M059J (cell line): ENCODE measurements at places on chromosomes 3 and 15.
A peak's percentile ranks its signal among the peaks of the same experiment; 100 is the strongest.

GRCh38 chr15:39511000-39511915, 69.6 kb upstream of the THBS1 start:
- DNase-seq, result peak; percentile 88

DNA sequence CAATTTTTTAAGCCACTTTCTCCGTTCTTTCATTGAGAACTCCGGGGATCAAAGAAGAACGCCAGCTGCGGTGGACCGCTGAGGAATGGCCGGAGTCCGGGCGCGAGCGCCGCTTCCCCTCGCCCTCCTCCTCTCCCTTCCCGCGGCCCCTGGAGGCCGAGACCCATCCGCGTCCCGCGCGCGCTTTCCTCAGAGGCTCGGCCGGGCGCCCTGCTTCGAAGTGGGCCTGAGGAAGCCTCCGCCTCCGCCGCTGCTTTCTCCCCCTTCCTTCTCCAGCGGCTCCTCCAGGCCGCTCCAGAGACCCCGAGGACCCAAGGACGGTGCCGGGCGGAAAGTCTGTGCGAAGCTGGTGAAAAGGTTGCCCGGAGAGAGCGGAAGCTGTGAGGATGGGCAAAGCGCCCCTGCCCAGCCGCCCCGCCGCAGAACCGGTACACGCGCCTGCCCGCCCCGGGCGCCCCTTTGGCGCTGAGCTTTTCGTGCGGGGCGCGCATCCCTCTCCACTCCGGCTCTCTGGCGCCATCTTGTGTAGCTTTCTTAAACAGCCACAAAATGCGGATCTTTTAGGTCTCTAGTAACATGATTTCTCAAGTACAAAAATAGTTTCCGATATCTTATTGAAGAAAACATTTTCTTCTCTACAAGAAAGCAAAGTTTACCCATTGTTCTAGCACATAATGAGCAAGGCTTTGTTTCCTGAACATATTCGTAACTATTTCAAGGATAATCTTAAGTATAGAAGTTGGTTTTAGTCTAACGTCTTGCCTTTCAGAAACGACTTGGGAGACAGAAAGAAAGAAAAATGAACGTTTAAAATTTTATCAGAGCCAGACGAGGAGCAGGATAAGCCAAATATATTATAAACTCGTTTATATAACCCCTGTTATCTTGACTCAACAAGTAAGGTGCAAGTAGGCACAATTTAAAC, 59.2 kb upstream of the FAM174B start:
- DNase-seq, result peak; percentile 70

DNA sequence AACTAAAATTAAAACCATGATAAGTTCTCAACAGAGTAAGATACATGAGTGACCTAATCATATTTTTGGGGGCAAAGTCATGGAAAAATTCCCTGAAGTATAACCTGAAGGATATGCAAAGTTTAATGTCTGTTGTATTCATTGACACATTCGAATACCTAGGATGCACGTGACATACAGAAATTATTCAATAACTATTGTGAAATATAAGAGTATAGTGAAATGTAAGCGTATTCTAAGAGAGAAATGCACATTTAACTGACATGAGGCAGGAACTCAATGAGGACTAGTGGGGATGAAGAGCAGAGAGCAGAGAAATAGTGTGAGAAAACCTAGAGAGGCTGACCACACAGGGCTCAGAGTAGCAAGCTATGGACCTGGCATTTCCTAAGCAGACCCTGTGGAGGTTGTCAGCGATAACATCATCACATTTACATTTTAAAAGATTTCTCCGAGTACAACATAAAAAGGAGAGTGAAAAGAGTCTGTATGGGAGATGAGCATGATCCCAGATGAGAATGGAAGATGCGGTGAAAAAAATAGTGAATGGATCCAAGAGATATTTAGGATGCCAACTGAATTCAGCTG, 588.8 kb downstream of the MAGI1 start:
- DNase-seq, result no peak

- no peak for DNase-seq
Measured at GRCh38 chr15:32035285-32035684, 5.0 kb downstream of the CHRNA7 start.

DNA sequence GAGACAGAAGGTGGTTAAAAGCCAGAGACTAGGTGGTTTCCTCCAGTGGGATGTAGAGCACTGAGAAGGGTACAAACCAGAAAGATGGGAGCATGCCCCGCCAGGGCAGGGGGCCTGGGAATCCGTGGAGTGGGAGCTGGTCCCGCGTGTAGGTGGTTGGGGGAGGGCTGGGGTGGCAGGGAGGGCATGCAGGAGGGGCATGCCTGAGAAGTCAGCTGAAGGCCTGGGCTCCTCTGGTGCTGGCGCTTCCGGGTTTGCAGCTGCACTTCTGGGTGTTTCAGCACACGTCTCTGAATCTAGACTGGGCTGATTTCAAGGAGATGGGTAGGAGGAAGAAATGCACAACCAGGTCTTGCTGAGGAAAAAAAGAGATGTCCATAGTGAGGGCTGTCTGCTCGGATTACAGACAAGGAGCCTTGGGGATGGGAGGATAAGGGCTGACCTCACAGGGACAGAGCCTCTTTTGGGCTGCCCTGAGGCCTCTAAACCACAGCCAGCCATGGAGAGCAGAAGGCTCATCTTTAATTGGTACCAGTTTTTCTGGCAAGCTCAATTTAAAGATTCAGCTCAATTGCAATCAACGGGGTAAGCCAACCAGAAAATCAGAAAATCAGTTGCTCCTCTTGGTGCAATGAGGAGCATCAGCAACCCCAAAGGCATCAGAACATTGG, 151.9 kb downstream of the FAM43A start:
- no peak for DNase-seq

- no peak for DNase-seq
Measured at GRCh38 chr15:41258750-41259471, 27.8 kb downstream of the CHP1 start.

DNA sequence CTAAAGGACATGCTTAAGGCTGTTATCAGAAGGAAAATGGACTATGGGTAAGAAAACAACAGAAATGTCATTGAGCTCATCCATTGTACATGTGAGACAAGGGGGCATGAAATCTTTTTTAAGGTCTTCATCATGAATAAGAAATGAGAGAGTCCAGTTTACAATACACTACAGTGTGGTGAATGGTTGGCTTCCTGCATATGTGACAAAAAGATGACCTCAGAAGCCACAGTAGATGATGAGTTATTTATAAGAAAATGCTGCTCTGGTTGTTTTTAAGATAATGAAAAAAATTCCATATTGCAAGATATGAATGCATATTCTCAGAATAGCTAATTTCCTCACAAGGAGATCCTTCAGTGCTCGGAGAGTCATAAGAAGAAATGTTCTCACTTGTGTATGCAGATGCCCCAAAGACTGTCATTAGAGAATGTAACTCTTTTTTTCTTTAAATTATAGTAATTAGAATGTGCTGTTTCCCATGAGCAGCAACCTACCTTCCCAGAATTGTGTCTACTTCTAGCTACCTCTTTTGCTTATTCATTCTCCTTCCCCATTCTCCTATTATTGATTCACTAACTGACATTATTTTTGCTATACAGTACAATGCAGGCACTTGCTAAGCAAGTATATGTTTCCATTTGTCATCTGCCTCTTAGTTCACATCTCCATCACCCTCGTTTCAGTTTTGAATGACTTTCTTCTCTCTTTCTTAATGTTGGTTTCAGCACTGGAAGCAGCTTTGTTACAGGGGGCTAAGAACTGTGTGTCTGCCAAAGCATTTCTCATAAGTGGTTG, 152.0 kb upstream of the PEX5L start:
- DNase-seq, result no peak

GRCh38 chr3:72338082-72338941, 509.9 kb downstream of the SHQ1 start:
- peak; percentile 45 for DNase-seq

DNA sequence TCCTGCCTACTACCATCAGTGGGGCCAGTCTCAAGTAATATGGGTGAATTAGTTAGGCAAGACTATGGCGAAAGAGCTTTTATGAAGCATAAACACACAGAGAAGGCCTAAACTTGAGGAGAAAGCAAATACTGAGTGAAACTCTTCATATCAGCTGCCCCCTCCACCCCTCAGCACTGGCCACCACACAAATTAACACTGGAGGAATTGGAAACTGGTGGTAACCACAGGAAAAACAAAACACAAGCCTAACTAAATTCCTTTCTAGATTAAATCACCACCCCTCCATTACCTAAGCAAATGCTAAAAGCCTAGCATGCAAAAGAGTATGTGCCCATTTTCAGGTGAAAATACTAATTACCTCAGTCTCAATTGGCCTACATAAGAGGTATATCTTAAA, 774.7 kb upstream of the NECTIN3 start:
- peak; percentile 58 for DNase-seq

DNA sequence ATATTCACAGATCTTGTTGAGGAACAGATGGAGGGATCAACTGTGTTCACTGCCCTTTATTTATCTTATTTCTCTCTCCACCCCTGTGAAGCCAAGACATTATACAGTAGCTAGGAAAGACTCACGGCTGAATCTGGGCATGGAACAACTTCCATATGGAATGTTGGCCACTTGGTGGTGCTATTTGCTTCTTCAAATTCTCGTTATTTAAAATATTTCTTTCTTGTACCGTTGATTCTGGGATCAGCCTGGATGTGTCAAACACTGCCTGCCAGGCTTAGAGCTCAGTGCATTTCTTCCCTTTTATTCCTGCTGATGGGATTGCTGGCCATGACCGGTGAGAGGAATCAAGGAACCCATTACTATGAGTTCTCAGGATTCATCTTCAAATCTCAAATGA, 17.5 kb upstream of the GASK1A start:
- peak; percentile 42 for DNase-seq

DNA sequence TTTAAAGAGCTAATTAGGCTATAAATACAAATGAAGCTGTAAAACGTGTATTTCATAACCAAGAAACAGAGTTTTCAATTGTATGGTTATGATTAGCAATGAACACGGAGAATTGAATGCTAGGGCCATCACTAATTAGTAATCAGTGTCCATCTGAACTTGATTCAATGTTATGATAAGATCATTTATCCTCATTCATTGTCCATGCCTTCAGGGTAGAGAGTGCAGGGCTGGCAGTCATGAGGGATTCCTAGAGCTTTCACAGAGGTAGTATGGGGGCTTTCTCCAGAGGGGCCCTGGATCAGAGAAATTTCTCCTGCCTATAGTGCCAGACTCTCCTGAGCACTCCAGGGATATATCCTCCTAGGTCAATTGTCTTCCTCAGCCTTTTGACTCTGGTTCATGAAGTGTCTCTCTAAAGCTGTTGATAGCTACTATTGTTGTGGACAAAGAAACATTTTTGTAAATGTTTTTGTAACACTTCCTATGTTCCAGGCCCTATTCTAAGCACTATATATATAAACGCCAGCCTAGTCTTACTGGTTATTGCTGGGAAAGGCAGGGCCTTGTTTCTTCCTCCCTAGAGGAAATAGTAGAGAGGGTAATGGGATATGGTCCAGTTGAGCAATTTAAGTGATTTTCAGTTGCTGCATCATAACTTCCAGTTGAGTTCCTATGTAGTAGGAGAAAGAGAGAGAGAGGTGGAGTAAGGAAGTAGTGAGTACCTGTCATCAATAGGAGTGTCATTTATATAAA, 249.0 kb downstream of the NFKBIZ start:
- DNase-seq, result no peak

DNA sequence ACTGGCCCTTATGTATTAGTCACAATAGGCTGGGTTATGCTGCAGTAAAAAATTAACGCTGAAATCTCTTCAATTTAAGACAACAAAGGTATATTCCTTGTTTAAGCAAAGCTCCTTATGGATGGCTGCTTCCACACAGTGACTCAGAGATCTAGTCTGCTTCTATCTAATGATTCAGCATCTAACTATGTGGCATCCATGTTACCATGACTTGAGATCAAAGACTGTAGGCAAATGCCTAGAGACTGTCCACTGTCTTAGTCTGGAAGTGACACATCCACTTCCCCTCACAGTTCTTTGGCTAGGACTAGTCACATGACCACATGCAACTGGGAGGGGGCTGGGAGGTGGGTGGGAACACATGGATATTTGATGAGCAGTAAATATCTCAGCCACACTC, 61.3 kb upstream of the PSMD6 start:
- DNase-seq, result peak; percentile 90

GRCh38 chr3:155339052-155339451, 45.6 kb upstream of the STRIT1 start:
- DNase-seq, result no peak

DNA sequence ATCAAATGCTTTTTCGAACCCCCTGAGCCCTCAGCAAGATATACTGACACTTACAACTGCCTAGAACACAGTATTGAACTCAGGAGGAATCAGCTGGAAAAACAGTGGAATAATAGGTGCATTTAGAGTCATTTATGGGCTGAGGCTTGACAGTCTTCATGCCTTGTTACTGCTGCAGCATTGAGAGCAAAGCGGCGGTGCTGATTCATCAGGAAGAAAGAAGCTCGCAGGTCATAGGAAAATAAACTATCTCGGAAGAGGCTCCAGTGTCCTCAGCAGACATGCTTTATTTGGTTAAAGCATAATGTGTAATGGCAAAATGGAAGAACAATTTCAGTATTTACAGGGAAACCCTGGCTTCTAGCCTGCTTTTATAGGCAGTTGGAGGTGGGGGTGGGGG, 30.1 kb upstream of the NEO1 start:
- no peak for DNase-seq

- no peak for DNase-seq
Measured at GRCh38 chr3:61358364-61358763, 107.1 kb upstream of the FHIT start.

DNA sequence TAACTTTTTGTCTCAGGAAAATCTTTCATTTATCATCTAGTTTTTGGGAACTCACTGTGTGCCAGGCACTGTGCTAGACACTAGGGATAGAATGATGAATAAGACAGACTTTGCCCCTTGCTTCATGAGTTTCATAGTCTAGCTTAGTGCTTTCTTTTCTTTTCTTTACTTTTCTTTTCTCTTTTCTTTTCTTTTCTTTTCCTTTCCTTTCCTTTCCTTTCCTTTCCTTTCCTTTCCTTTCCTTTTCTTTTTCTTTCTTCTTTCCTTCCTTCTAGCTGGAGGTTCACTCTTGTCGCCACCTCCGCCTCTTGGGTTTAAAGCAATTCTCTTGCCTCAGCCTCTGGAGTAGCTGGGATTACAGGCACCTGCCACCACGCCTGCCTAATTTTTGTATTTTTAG, 172.9 kb downstream of the EDEM1 start:
- no peak for DNase-seq

DNA sequence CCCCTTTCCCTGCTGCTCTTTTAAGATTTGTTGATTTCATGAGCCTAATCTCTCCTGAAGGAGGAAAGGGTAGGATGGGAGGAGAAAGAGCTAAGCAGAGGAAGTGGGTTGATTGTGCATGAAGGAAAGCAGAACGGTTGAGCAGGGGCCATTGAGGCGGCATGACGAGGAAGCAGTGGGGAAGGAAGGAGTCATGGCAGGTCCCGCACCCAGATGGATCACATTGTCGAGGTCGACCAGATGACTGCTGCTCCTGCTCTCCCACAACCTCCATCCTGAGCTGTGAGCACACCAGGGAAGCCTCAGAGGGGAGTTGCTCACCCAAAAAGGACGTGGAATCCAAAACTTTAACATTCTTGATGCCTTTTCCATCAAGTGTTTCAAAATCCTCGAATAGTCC, 42.8 kb downstream of the ABTB1 start:
- DNase-seq, result no peak
